Esophagus squamous epithelium (tissue), 5 donors: ENCODE measurements at places on chromosomes 1 and 21.

- DNase-seq, result no peak
Observed at GRCh38 chr1:17355898-17356297, 16.1 kb upstream of the PADI6 start.

GRCh38 chr1:45630429-45630828, 6.6 kb upstream of the CCDC17 start:
- DNase-seq, result no peak

DNA sequence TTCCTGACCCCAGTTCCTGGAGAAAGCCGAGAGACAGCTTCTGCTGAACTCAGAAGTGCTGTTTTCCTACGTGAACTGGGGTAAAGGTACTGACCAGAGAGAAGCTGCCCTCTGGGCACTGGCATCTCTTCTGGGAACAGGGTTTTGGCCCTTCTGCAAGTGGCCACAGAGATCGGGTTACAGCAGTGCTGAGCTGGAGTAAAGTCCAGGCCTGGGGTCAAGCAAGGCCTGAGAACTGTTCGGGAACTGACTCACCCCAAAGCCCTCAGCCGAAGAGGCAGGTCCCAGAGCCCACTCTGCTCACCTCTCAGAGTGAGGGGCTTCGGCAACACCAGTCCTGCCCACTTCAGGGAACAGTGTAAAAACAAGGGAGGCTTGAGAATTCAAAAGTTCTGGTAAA, 177.2 kb upstream of the RUNX1 start:
- DNase-seq, result no peak

- DNase-seq, result no peak
Observed at GRCh38 chr1:153563991-153564390, 1.7 kb downstream of the S100A2 start.

- no peak for DNase-seq
Observed at GRCh38 chr1:41041614-41042270, 20.2 kb upstream of the SLFNL1 start.

GRCh38 chr1:46274225-46275029, 26.9 kb downstream of the RAD54L start:
- no peak for DNase-seq

DNA sequence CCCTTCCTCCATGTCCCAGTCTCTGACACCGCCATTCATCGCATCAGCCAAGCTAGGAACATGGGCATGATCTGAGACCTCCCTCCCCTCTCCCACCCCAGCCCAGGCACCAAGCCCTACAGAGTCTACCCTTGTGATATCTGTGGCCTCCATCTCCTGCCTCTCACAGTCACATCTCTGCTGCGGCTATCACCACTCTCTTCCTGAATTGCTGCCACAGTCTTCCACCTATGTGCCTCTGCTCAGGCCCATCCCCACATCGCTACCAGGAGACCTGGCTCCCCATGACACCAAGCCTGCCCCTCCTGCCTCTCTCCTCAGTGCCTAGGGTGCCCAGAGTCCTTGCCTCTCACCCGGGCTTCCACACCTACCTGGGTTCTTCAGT, 82.7 kb upstream of the BCAR3 start:
- no peak for DNase-seq

DNA sequence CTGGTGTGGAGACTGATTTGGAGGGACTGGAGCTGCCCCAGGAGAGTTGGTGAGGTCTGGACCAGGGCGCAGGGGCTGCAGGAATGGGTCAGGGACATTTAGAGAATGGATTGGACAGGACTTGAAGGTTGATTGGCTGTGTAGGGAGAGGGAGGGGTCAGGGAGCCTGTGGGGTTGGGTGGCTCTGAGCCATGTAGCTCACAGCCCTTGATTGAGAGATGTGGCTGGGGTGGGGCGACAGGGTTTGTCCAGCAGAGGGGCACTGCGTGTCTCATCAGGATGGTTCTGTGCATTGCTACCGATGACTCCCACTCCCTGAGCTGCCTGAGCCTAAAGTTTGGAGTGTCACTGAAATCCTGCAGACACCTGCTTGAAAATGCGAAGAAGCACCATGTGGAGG, 12.1 kb downstream of the AZIN2 start:
- DNase-seq, result no peak

- DNase-seq, result no peak
Observed at GRCh38 chr21:31530364-31530763, 129.1 kb upstream of the SOD1 start.

DNA sequence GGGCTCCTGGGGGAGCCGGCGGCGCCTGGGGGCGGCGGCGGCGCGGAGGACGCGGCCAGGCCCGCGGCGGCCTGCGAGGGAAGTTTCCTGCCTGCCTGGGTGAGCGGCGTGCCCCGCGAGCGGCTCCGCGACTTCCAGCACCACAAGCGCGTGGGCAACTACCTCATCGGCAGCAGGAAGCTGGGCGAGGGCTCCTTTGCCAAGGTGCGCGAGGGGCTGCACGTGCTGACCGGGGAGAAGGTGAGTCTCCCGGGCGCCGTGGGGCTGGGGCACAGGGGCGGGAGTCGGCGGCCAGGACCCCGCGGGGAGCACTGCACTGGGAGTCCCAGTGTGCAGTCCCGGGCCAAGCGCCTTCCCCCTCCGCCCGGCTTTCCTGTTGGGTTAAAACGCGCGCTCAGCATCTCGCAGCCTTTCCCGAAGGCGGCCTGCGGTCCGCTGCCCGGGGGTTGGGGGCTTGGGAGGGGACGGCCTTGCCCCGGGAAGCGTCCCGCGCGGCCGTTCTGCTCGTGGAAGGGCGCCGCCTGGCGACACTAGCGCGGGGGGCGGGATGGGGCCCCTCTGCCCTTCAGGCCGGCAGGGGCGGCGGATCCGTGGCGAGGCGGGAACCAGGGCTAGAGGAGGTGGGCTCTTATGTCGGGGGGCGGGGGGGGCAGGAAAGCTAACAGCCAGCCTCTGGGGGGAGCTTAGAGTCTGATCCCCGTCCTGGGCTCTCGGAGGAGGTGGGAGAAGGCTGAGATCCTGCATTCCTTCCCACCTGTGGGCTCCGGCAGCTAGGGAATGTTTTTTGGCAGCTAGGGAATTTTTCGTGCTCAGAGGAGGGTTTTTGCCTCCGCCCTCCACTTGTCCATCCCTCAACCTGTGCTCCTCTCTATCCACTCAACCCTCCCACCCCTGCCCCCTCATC, 1.1 kb downstream of the HUNK start:
- DNase-seq, result no peak

- no peak for DNase-seq
Observed at GRCh38 chr21:34545079-34545884, 33.3 kb upstream of the KCNE1 start.
